Fibroblast of lung (primary cell): ENCODE measurements at places on chromosomes 5 and 9.
A peak's percentile ranks its signal among the peaks of the same experiment; 100 is the strongest.

DNA sequence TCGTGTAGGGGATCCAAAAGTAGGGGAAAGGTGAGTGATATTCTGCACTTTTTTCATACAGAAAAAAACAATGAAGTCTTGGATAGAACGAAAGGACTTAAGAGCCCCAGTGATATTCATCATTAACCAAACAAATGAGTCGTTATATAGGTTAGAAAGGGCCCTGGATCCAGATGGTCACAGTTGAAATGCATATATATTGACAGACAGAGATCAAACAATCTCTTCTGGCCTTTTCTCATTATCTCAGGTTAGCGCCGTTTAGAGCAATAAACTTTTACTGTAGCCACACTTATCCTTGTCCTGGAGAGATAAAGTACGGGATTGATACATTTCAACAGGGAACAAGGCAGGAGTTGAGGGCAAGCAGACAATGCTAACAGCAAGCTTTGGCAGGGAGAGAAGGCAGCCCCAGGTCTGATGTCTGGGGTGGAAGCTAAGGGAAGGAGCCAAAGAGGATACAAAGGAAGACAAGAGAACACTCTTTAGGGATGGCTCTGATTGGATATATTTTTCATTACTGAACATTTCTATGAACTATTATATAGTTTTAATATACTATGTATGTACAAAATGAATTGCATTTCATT is 77.0 kb downstream of the LIFR start:
- no peak for DNase-seq

DNA sequence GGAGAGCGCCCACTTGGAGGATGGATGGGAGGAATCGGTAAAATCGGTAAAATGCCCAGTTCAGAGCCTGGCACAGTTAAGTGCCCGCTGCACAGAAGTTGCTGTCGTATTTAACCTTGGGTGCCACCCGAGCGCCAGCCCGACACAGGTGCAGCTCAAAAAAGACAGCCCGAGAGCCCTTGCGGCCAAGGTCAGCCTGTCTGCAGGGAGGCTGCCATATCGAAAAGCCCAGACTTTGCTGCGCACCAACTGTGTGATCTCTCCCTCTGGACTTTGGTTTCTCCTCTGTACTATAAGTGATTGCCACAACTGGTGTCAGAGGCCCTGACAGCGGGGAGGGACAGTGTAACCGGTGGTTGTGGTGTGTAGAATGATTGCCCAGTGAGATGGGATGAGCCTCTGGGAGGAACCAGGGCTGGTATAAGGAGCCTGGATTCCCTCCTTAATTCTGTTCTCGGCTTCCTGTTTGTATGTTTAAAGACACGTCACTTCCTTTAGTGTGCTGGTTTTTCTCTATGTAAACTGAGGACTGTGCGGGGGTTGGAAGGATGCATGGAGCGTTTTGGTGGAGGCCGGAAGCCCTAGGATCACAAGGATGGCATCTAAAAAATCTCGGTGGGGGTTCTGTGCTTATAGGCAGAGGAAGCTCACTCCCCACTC is 792 bp downstream of the NTMT1 start:
- DNase-seq: peak; percentile 33

DNA sequence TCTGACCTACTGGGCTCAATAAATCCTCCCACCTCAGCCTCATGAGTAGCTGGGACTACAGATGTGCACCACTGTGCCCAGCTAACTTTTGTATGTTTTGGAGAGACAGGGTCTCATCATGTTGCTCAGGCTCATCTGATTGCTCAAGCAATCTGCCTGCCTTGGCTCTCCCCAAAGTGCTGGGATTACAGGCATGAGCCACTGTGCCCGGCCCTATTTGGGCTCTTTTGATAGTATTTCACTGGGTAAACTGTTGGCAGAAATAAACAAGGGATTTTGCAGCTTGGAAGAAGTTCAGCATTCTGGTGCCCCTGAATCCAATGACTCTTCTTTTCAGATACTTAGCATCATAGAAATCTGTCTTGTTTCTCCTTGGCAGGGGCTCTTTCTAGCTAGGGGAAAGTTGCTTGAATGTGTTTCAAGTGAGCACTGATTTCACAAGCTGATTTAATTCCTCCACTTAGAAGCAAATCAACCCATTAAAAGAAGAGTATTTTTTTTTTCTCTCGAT is 146.8 kb downstream of the PAPPA start:
- no peak for DNase-seq

DNA sequence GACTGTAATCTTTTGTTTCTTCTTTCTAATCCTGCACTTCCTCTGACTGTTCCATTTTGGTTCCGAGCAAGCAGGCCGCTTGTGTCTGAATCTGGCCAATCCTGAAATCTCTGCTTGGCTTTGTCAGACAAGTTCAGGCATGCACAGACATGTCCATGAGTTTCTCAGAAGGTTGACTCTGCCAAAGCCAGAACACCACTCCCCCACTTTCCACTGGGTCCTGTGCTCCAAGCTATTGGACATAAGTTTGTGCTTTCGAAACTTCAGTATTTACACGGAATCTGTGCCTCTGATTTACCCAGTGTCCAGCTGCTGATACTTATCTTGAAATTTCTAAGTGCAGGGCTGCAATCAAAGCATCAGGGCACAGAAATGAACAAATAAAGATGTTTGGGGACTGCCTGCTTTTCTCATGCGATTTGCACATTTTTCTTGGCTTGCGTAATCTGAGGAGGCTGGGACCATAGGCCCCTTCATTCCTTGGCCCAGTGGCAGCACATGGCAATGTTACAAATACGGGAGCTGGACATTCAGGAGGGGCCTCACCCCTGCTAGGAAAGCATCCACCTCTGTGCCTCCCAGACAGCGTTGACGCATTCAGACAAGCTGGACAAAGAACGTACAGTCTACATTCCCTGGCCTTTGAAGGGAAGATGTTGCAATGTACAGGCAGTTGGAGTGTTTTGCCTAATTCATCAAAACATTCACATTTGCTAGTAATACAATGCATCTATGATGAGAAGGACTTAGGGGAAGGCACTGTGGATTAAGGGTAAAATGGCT is 209.2 kb upstream of the PAPPA start:
- peak; percentile 100 for DNase-seq

- no peak for DNase-seq
These were observed 10.4 kb upstream of the TOMM5 start for GRCh38 chr9:37602817-37603216.

- peak; percentile 40 for DNase-seq
These were observed 7.6 kb downstream of the CRAT start for GRCh38 chr9:129102791-129103594.

GRCh38 chr5:153658149-153658548 is 167.7 kb downstream of the GRIA1 start:
- no peak for DNase-seq

- no peak for DNase-seq
These were observed 11.1 kb downstream of the CDX1 start for GRCh38 chr5:150177721-150178120.

DNA sequence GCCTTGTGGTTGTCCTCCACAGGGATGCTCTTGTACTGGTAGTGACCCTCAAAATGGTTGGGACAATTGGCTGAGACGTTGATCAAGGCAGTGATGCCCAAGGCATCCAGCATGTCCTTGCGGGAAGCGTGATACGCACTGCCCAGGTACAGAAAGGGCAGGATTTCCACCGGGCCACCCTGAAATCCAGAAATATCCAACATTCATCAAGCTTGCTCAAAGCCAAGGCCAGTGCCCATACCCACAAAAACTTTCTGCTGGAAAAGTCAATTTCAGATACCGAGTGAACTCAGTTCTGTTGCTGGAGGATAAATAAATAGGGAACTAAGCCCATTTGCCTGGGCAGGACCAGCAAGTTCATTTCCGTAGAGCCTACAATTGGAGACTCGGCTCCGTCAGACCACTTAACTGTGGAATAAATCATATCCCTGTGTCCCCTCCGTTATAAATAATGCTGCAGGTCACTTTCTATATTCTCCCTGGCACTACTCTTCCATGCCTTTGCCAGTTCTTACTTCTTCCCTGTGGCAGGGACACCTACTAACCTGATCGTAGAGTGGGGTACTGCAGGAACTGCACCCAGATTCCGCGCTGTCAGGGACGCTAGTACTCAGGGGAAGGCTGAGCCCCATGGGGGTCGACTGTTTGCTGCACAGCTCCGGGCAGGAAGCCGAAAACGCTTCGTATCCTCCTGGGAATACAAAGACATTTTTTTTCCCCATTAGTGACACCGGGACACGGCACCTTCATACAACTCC is 1.2 kb downstream of the DUSP1 start:
- DNase-seq: peak; percentile 61

GRCh38 chr5:149811453-149811852 is 81.3 kb downstream of the PPARGC1B start:
- no peak for DNase-seq

GRCh38 chr5:171080186-171080938 is 218.5 kb downstream of the RANBP17 start:
- no peak for DNase-seq

GRCh38 chr9:132782037-132782436 is 96.0 kb downstream of the AK8 start:
- no peak for DNase-seq

- DNase-seq: no peak
These were observed 553.3 kb downstream of the BNC2 start for GRCh38 chr9:16316911-16317817.

DNA sequence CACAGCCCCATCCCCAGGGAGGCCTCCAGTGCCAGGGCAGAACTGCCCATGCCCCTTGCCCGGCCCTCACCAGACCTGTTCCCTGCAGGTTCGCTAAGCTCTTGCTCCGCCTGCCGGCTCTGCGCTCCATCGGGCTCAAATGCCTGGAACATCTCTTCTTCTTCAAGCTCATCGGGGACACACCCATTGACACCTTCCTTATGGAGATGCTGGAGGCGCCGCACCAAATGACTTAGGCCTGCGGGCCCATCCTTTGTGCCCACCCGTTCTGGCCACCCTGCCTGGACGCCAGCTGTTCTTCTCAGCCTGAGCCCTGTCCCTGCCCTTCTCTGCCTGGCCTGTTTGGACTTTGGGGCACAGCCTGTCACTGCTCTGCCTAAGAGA is 110.1 kb downstream of the RXRA start:
- DNase-seq: no peak

DNA sequence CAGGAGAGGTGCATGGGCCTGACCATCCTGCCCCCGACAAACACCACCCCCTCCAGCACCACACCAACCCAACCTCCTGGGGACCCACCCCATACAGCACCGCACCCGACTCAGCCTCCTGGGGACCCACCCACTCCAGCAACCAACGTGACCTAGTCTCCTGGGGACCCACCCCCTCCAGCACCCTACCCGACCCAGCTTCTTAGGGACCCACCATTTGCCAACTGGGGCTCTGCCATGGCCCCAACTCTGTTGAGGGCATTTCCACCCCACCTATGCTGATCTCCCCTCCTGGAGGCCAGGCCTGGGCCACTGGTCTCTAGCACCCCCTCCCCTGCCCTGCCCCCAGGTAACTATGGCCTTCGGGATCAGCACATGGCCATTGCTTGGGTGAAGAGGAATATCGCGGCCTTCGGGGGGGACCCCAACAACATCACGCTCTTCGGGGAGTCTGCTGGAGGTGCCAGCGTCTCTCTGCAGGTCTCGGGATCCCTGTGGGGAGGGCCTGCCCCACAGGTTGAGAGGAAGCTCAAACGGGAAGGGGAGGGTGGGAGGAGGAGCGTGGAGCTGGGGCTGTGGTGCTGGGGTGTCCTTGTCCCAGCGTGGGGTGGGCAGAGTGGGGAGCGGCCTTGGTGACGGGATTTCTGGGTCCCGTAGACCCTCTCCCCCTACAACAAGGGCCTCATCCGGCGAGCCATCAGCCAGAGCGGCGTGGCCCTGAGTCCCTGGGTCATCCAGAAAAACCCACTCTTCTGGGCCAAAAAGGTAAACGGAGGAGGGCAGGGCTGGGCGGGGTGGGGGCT is 4.6 kb downstream of the CEL start:
- no peak for DNase-seq

DNA sequence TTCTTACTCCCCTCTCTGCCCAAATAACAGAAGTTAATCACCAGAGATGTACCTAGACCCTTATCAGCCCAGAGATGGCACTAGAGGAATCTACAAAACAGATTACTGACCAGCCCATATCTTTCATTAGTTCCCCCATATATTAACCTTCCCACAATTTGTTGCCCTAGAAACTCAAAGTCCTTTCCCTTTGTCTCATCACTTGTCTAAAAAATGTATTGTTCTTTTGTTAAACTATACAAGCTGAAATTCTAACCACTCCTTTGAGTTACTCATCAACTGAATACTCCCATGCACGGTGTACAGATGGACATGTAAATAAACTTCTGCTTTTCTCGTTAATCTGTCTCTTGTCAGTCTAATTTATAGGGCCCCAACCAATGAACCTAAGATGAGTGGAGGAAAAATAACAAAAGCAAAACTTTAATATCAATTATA is 130.9 kb downstream of the CCDC192 start:
- peak; percentile 30 for DNase-seq

DNA sequence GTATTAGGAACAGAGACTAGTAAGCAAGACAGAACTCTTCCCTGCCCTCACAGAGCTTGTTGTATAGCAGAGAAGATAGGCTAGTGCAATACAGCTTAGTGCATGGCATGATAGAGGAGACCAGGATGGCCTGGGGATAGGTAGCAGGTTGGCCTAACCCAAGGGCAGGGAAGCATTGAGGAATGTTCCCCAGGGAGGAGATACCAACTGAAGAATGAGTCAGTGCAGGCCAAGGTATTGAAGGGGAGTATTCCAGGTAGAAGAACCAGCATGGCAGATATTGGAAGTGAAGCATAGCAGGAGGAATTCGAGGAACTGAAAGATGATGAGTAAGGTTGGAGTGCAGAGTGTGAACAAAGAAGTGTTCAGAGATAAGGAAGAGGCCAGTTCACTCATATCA is 138.6 kb upstream of the DHFR start:
- no peak for DNase-seq

DNA sequence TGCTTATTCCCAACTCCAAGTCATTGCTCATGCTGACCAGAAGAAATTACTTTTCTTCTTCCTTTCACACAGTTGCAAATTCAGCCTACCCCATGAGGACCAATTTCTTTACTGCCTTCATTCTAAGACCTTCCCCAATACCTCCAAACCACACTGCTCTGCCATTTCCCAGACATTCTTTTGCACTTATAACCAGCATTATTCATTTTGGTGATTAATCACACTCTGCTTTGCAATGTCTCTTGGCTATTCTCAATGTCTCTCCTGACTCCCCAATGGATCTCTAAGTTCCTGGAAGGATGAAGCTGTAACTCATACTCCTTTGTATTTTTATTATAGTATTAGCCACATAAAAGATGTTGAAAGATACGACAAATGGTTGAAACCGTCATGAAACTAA is 105.7 kb upstream of the RANBP3L start:
- DNase-seq: peak; percentile 90

DNA sequence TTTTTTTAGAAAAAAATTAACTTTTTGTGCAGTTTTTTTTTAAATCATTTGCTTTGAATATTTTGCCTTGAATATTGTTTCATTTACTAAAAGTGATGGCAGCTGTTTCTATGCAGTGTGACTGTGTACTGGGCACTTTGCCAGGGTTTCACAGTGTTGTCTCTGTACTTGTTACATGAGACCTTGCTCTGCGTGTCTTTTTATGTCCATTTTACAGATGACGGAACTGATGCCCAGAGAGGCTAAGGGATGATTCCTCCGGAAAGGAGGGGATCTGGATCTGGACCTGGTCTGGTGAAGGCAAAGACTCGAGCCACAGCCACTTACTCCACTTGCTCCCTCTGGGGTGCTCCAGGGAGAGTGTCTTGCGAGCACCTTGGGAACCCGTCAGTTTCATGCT is 124.8 kb upstream of the PTCH1 start:
- DNase-seq: no peak
